ENCODE measurements at places on chromosomes 7 and 10.

DNA sequence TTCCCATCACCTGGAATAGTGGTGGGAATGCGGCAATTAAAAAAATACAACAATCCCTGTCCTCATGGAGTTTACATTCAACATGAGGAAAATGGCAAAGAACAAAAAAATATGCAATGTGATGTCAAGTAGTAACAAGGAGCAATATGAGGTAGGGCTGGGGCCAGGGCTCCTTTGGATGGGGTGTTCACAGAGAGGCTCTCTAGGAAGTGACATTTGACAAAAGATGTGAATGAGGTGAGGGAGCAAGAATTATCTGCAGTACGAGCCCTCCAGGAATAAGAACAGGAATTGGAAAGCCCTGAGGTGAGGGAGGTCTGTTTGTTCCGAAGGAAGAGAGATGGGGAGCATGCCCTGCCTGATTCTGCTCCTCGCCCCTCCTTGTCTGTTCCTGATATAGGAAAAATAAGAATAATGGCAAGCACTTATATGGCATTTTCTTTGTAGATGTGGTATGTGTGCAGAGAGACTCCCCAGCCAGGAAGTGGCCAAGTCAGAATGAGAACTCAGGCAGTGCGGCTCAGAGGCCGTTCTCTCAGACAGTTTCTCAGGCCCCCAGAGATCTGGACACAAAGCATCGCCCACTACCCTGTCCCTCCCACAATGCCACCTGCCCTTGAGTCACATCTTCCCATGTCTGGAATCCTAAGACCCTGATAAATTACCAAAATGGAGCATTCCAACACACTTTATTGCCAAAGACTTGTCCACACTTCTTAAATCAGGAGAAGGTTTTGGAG lies 105.6 kb downstream of the APBB1IP start:
- no peak for DNase-seq

DNA sequence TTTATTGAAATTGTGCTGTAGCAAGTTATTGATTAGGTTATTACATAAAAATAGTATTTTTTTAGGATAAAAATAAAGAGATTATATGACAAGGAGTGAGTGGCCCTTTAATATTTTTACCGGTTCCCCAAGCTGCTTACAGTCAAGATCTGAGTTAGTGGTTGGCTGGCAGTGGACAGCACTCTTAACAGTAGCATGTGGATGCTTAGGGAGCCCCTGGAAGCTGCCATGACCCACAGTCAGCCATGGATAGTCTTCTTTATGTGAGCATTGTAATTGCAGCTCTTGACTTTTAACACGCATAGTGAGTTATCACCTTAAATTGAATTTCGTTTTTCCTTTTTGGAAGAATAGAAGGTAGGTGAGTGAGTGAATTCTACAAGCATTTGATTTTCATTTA lies 22.1 kb downstream of the RAB18 start:
- no peak for DNase-seq

GRCh38 chr7:156223935-156224832 lies 411.9 kb upstream of the SHH start:
- DNase-seq, result peak; percentile 10

GRCh38 chr7:155728116-155728515 lies 83.7 kb downstream of the RBM33 start:
- DNase-seq, result no peak

GRCh38 chr7:151399906-151400305 lies 9.9 kb downstream of the WDR86 start:
- no peak for DNase-seq

DNA sequence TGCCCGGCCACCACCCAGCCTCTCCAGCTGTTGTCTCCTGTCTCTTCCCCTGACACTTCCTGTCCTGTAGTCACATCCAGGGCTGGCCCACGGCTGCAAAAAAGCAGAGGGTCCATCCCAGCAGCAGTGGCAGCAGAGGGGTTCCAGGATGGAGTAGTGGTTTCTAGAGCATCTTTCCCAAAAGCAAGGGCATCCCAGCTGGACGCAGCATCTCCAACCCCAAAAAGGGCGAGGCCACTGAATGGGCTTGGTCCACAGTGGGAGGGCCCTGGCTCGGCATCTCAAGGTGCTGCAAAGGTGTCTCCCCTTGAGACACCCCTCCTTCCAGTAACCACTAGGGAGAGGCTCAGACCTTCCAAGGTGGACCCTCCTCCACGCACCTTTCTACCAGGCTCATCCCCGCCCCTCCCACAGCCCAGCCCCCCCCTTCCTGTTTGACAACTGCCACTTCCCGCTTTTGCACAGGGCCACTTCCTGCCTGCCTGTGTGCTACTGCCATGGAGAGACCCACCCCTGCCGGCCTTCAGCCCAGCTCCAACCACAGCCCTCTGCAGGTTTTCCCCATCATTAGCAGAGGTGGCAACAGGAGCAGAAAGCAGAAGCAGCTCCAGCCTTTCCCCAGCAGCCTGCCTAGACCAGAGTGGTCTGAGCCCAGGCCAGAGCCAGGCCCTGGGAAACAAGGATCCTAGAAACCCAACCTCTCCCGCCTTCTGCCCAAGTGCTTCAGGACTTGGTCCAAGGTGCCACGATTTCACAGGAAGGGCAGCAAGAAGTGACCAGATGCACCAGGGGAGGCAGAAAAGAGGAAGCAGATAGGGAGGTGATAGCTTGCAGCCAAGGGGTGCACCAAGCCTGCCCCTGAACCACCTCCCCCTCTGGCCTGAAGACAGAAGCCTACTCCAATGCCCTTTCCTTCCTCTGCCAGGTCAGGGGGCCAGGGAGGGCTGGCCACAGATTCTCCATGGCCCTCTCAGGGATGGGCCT lies 8.6 kb downstream of the CAMK2G start:
- DNase-seq, result no peak

GRCh38 chr10:3786295-3787015 lies 1.4 kb upstream of the KLF6 start:
- peak; percentile 84 for DNase-seq

GRCh38 chr7:116162254-116162653 lies 48.1 kb upstream of the TES start:
- DNase-seq, result no peak

GRCh38 chr10:122830273-122830964 lies 15.2 kb downstream of the CUZD1 start:
- DNase-seq, result no peak

DNA sequence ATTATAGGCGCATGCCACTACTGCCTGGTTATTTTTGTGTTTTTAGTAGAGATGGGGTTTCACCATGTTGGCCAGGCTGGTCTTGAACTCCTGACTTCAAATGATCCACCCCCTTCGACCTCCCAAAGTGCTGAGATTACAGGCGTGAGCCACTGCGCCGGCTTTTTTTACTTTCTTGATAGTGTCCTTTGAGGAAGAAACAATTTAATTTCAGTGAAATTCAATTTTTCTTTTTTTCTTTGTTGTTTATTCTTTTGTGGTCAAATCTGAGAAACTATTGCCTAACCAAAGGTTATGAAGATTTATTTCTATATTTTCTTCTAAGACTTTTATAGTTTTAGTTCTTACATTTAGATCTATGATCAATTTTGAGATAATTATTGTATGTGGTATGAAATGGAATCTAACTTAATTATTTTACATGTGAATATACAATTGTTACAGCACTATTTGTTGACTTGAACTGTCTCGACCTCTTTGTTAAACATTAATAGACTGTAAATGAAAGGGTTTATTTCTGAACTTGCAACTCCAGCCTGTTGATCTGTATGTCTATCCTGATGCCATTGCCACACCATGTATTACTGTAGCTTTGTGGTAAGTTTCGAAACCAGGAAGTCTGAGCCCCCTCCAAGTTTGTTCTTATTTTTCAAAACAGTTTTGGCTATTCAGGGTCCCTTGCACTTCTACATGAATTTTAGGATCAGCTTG lies 19.8 kb upstream of the RASSF4 start:
- DNase-seq, result peak; percentile 40

- no peak for DNase-seq
These were observed 17.1 kb downstream of the DUSP5 start for GRCh38 chr10:110514848-110515247.

- DNase-seq, result no peak
These were observed 5.3 kb downstream of the COL1A2 start for GRCh38 chr7:94400022-94400421.

- DNase-seq, result no peak
These were observed 178.3 kb upstream of the AUTS2 start for GRCh38 chr7:69419934-69420333.

- DNase-seq, result no peak
These were observed 1211.3 kb downstream of the REEP3 start for GRCh38 chr10:64732372-64732957.

DNA sequence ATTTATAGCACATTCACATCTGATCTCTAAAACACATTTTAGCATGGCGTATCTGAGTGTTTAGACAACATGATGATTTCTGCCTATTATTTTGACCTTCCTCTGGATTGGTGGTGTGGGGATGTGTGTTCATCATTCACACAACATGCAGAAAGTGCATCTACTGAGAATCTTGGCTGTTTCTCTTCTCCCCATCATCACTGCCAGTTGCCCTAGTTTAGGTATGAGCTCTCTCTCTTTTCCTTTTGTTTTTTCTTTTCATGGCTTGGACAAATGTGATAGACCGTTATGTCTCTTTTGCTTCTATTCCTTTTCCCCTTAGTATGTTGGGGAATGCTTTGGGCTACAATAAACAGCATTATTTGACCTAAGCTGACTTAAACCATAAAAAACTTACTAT lies 239.2 kb upstream of the FZD8 start:
- DNase-seq, result no peak

GRCh38 chr7:149883452-149883861 lies 9.7 kb downstream of the ATP6V0E2 start:
- DNase-seq, result peak; percentile 74

DNA sequence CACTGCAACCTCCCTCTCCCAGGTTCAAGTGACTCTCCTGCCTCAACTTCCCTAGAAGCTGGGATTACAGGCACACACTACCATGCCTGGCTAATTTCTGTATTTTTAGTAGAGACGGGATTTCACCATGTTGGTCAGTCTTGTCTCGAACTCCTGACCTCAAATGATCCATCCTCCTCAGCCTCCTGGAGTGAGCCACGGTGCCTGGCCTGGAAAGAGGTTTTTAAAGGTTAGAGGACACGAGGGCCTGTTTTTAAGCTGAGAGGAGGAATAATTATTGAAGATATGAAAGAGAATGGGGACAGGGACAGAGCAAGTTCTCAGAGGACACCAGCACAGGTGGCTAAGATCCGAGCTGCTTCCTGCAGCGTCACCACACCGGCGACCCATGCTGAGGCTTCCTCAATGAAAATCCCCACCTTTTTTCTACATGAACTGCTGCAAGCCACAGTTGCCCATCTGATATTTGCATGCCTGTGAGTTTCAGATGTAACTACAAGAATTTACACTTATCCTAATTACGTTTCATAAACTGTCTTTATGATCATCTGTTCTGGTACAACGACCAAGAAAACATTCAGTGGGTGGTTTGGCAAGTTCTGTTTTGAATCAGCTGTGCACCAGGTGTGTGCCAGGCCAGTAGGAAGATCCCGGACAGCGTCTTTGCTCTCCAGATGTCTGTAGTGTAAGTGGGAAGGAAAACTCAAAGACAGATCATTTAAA lies 76.0 kb downstream of the HIP1 start:
- DNase-seq, result no peak

DNA sequence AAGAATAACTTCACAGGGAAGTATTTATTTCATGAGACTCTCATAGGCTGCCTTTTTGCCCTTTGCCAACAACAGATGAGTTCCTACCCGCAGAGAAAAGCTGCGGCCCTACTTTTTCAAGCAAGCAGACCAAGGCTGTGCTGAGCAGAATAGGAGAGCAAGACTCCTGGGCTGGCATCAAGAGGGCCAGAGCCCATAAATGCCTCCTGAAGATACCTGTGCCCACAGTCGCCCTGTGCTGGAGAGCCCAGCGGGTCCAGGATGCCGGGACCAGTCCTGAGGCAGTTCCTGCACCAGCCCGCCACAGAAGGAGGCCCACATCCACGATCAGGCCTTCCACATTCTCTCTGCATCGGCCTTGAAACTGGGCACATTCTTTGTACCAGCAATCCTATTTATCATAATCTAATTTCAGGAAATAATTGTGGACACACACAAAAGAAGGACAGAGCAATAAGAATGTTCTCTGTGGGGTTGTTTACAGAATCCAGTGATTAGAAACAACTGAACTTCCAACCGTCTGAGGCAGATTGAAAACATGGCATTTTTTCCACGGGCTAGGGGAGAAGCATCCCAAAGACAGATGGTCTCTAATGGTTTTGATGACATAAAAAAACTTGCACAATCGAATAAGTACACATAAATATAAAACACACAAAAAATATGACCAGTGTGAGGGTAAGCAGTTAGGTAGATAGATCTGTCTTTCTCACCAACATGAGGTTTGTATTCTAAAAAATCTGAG lies 95.6 kb downstream of the CPXM2 start:
- DNase-seq, result peak; percentile 22

DNA sequence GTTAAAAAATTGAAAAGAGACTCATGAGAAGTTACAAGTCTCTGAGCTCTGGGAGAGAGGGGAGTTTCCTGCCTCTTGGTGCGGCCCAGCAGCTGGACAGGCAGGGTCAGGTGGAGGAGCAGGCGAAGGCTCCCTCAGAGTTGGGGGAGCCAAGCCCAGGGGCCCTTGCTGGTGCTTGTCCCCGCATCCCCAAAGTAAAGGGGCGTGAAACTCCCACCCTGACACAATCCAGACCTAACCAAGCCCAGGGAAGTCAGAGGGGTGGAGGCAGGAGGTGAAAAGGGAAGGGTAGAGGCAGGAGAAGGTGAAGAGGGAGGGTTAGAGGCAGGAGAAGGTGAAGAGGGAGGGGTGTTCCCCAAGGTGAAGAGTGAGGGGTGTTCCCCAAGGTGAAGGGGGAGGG lies 322.8 kb downstream of the GLRX3 start:
- peak; percentile 19 for DNase-seq

GRCh38 chr10:13087986-13088618 lies 11.9 kb upstream of the OPTN start:
- no peak for DNase-seq

DNA sequence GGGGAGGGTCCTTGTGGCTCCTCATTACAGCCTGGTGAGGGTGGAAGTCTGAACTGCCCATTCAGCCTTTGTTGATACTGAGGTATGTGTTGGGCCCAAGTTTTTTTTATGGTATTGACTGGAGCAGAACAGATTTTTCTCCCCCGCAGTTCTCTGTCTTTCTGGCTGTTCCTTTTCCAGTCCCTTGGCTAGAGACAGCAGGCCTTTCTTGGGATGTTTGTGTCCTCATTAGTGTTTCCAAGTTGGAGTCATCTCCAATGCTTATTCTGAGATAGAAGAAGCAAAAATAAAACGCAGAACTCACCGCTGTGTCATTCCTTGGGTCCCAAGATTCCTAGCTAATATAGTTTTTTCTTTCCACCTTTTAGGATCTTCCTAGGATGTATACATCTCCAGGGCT lies 193.3 kb downstream of the RAMP3 start:
- DNase-seq, result no peak

GRCh38 chr7:46581268-46581667 lies 660.2 kb upstream of the IGFBP3 start:
- no peak for DNase-seq

DNA sequence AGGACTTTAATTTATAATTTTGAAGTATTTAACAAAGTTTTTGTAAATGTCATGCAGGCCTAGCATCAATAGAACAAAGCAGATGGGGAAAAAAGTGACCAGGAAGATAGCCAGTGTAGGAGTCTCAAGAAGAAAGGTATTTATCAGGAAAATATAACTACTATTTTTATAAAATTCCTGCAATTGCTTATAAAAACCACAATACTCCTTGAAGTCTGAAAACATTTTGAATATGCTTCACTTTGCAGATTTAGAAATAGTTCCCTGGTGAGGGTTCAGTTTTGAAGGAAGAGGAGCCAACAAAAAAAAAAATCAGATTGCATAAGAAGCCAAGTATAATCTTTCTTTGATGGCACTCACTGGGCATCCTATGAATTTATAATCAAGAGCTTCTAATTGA lies 34.1 kb downstream of the MTERF1 start:
- DNase-seq, result no peak

All from left lobe of liver (tissue), 2 donors.